NCI-H82 (cell line): ENCODE measurements at places on chromosomes 5 and 9.

DNA sequence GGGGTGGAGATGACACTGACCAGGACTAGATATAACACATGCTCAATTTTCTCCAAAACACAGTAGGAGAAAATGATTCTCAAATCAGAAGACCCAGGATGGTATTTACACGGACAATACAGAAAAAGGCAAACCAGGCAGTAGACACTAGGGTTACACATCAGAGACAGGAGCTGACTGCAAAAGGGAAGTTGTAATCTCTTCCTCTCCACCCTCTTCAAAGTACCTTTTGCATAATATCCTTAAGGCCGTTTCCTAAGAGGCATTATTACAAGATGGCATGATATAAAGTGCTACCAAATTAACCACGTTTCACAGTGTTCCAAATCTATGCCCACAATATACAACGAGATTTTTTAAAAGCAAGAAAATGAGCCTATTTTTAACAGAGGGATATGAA lies 39.2 kb downstream of the YIPF5 start:
- DNase-seq: no peak

DNA sequence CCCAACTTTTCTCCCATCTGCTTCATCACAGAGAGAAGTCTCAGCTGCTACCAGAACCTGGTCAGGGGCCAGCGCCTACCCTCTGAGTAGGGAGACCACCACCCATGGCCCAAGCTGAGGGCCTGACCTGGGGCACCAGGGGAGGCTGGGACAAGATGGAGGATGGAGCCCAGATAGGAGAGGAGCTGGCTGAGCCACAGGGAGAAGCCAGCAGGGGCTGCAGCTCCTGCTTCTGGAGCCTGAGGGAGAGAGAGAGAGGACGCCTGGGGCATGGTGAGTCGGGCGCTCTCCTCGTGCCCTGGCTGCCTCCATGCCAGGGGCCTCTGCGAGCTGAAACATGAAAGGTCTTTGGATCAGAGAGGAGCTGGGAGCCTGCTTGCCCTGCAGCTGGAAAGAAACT lies 1.4 kb upstream of the FOXI1 start:
- no peak for DNase-seq

DNA sequence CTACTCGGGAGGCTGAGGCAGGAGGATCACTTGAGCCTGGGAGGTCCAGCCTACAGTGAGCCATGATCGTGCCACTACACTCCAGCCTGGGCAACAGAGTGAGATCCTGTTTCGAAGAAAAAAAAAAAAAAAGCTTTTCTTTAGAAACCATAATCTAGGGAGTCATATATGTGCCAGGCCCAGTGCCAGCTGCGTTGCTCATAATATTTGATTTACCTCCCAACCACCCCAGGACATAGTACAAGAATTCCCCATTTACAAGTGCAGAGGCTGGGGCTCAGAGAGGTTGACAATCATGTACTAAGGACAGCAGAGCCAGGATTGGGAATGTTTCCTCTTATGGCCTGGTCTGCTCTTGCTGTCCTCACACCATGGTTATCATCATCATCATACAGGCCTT lies 25.1 kb upstream of the TRIM14 start:
- no peak for DNase-seq

DNA sequence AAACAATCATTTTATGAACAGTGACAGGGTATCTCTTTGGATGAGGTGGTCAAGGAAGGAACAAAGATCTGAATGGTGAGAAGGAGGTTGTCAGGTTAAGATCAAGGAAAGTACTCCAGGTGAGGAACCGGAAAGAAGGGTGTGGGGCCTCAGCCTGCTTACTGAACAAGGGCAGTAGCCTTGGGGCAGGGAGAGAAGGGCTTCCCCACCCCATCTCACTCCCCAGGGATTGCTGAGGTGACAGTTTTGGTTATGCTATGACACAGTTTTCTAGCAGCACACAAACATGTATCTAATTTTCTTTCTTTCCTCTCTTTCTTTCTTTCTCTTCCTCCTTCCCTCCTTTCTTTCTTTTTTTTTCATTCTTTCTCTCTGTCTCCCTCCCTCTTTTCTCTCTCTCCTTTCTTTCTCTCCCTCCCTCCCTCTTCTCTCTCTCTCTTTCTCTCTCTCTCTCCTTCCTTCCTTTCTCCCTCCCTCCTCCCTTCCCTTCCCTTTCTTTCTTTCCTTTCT lies 4.1 kb upstream of the HDHD3 start:
- DNase-seq: no peak
